ENCODE measurements at places on chromosomes 6 and 20.

DNA sequence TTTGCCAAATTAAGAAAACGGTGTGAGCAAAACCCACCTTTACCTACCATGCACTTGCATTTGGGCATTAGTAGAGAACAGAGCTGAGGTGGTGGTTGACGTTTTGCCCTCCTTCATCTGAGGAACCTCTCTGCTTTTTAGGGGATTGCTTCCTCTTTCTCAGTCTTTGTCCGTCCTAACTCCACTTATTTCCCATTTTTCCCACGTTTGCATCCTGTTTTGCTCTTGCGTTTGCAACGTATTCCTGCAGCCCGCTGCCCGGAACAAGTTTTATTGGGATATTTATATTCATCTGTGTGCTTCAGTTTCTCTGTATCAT is 374 bp upstream of the SERINC1 start:
- DNase-seq = no peak

DNA sequence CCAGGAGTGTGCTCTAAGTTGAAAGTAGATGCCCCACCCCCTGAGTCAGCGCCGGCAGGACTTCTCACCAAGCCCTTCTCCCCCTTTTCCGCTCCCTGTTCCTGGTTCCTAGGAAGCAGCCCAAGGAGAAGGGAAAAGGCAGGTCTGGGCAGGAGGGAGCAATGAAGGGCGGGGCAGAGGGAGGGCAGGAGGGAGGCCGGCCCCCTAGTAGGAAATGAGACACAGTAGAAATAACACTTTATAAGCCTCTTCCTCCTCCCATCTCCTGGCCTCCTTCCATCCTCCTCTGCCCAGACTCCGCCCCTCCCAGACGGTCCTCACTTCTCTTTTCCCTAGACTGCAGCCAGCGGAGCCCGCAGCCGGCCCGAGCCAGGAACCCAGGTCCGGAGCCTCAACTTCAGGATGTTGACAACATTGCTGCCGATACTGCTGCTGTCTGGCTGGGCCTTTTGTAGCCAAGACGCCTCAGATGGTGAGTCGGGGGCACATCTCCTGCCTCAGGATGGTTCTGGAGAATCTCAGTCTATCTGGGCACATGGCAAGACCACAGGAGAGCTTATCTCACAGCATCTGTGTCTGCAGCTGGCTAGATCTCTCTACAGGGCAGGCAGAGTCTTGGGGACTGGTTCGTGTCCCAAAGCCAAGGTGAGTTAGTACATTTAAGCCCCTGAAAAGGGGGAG is at the start of gene PROCR:
Gene PROCR, plus strand, starts transcription at position 320 of the 681 bp plus-strand sequence. Its CDS starts 83 bp downstream, at position 403.
- no peak for DNase-seq

DNA sequence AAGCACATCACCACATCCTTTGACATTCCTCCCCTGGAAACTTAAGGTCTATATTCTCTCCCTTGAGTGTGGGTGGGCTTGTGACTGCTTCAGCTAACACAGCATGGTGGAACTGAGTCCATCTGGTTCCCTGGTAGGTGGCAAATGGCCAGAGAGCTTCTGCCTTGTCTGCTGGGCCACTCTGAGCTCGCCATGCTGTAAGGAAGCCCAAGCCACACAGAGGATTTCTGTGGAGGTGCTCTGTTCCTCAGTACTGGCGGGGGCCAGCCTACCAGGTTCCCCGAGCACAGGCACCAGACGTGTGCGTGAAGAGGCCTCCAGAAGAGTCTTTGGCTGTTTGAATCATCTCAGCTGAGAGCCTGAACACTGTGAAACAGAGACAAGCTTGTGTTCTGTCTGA is 41.6 kb upstream of the PMEPA1 start:
- no peak for DNase-seq

- no peak for DNase-seq
These were observed 68.5 kb downstream of the FOXC1 start for GRCh38 chr6:1678201-1678600.

- no peak for DNase-seq
These were observed 92.6 kb downstream of the SNX5 start for GRCh38 chr20:17875981-17876385.

GRCh38 chr6:24855395-24856245 is 56.9 kb upstream of the ARMH2 start:
- peak; percentile 63 for DNase-seq

DNA sequence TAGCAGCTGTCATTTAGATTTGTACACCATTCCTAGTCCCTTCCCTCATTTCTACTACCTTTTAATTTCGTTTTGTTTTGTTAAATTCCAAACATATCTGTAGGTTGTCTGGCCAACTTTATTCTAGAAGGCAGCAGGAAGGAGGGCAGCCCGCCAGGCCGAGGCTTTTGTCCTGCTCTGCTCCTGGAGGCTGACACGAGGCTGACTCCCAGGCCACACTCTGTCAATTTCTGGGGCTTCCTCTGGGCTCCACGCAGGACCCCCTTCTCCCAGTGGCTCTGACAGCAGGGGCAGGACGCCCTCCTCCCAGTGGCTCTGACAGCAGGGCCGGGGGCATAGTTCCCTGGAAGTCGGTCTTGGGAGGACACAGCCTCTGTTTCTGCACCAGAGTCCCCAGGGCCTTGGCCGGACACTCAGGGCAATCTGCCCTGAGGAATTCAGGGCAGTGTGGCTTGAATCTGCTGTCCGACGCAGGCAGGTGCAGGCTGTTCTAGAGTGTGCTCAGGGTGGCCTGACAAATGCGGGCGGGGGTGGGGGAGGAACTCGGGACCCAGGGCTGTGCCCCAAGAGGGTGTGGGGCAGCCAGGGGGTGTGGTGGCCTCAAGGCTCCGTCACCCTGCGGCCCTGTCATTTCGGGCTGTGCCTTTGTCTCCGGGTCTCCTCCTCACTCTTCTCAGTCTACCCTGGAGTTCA is 11.8 kb downstream of the SMOC2 start:
- no peak for DNase-seq

GRCh38 chr6:29424575-29424974 is 9.8 kb downstream of the OR12D1 start:
- no peak for DNase-seq

GRCh38 chr6:155050311-155050710 is 55.2 kb downstream of the TIAM2 start:
- no peak for DNase-seq

DNA sequence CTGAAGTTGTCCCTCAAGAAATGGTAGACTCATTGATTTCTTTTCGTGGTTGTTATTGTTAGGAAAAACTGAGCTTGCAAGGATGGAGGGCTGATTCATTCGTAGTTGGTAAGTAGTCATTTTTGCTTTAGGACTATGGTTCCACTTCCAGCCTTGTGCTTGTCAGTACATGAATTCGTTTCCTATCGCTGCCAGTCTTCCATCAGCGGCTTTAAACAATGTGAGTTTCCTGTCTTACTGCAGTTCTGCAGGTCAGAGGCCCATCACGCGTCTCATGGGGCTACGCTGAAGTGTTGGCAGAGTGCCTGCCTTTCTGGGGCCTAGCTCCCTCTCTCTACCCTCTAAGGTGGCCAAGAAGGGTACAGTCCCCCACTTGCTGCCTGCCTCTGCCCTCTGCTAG is 11.4 kb upstream of the MDFI start:
- no peak for DNase-seq

DNA sequence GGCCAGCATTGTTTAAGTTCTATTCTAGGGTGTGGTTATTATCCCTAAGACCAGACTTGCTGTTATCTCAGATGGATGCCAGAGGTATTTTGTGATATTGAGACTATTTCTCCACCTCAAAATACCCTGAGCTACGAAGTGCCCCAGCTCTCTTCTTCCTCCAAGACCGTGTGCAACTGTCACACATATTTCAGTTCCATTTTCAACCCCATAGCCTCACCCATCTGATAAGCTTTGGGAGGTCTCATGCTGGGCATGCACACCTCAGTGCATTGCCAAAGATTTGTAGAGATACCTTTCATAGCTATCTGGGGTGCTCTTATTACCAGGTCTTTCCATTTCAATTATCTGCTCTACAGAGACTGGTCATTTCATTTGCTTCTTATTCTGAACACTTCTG is 815.8 kb upstream of the EYS start:
- no peak for DNase-seq

- peak; percentile 5 for DNase-seq
These were observed at the start of gene ETV7 for GRCh38 chr6:36387440-36388303. Gene ETV7 (minus strand): TSS chr6:36387669. CDS start chr6:36387541, 128 bp downstream.

- no peak for DNase-seq
These were observed 580.0 kb upstream of the MARCKS start for GRCh38 chr6:113277111-113277510.

- no peak for DNase-seq
These were observed 101.9 kb upstream of the ARMC2 start for GRCh38 chr6:108746366-108746765.

DNA sequence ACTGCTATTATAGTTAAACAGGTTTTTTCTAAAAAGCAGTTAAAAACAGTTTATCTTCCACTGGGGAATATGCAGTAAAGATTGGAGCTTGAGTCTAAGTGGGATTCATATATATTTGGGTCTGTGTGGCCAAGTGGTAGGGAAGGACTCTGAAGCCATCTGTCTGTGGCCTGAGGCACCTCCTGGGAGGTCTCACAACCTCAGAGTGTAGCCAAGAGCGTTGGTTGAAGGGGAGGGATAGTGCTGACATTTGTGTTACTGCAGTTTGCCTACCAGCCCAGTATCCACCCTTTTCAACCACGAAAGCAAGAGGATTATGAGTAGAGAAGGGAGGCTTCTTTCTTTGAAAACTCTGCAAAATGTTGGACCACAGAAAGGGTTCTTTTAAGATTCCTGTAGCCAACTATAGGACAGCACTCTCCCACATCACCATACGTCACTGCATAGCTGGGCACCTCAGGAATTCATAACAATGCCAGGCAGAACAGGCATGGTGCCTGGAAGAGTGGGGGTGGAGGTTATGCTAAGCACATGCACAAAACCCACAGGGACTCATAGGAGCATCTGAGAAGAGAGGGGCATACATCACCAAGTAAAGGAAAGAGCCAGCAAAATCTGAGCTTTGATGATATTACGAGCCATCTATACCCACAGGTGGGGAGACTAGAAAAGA is 90.5 kb upstream of the HEY2 start:
- no peak for DNase-seq

GRCh38 chr6:22208026-22208425 is 88.8 kb downstream of the PRL start:
- no peak for DNase-seq

GRCh38 chr6:105504706-105505105 is 101.8 kb upstream of the PREP start:
- DNase-seq = no peak

DNA sequence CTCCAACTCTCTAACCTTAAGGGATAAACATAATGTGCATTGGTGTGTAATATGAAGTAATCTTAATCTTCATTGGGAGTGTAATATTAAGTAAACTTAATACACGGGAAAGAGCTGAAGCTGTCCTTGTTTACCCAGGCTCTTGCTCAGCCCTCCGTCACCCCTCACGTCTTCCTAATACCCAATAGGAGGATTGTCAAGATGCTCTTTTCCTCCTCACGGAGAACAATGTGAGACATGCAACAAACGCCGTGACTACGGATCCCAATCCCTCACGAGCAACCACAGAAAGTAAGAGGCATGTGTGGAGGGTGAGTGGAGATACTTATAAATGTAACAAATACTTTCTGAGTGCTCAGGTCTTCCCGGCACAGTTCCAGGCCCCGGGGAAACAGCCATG is 11.0 kb downstream of the KIF16B start:
- no peak for DNase-seq

- no peak for DNase-seq
These were observed at the start of gene NHSL1 for GRCh38 chr6:138499303-138500018. Gene NHSL1 (minus strand): TSS chr6:138499494. CDS start chr6:138499290, 204 bp downstream.

- no peak for DNase-seq
These were observed 5.5 kb downstream of the REV3L start for GRCh38 chr6:111477481-111477938.

GRCh38 chr6:110430236-110430635 is 14.9 kb upstream of the DDO start:
- no peak for DNase-seq

DNA sequence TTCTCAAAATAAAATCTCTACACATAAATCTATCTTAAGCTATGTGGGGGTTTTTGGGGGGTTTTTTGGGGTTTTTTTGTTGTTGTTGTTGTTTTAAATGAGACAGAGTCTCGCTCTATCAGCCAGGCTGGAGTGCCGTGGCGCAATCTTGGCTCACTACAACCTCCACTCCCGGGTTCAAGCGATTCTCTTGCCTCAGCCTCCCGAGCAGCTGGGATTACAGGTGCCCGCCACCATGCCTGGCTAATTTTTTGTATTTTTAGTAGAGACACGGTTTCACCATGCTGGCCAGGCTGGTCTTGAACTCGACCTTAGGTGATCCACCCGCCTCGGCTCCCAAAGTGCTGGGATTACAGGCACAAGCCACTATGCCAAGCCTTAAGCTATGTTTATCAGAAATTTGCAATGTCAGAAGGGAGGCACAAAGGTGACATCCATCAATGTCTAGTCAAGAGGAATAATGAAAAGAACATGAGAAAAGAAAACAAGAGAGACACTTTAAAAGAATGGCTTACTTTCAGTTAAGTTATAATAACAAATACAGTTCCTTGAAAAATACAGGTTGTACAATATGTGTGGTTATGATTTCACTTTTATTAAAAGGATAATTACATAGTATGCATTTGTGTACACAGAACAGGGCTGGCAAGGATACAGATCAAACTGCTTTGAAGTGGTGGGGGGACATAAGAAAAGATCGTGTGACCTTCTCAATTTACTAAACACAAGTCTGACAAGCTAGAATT is 28.6 kb downstream of the SLC23A2 start:
- no peak for DNase-seq

GRCh38 chr6:136784910-136785746 is 7.1 kb downstream of the MAP3K5 start:
- DNase-seq = peak; percentile 21

DNA sequence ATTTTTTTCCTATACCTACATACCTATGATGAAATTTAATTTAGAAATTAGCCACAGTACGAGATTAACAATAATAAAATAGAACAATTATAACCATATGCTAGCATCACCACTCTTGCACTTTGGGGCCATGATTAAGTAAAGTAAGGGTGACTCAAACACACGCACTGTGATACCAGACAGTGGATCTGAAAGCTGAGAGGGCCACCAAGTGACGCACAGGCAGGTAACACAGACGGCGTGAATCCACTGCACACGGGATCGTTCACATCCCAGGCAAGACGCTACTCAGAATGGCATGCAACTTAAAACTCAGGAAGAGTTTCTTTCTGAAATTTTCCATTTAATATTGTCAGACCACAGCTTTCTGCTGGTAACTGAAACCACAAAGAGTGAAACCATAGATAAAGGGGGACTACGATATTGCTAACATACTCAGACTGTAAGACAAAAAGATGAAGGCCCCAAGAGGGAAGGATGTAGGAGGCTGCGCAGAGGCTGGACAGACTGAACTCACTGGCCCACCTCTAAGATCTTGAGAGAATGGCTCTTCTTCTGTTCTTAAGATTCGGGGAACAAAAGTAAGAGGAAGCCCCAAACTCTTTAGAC is 17.9 kb downstream of the RRBP1 start:
- no peak for DNase-seq

- DNase-seq = no peak
These were observed 119.3 kb upstream of the CST7 start for GRCh38 chr20:24829649-24830370.

DNA sequence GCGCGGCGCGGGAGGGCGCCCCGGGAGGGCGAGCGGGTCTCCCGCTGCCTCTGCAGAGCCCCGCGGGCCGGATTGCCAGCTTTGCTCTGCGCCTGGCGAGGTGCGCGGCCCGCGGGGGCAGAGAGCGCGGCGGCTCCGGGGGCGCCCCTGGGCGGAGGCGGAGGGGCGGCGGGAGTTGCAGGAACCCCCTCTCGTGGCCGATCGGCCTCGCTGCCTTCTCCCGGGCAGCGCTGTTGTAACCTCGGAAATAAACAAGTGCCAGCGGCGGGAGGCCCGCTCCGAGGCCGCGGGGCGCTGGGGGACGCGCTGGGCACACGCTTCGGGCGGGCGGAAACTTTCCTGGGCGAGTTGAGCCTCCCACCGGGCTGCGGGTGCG is 1.2 kb downstream of the CDH4 start:
- no peak for DNase-seq

- DNase-seq = no peak
These were observed 124.0 kb downstream of the LAMA2 start for GRCh38 chr6:129006724-129007514.

Data from effector CD4-positive, alpha-beta T cell (primary cell).